Colonic mucosa (tissue), 4 donors: ENCODE measurements at places on chromosomes 13 and 19. TPM values are rescaled to one million over a fixed set of nuclear protein-coding genes. Genes with fewer than 3 reads are reported as not detected.

DCLK1 gene
- total RNA-seq = 5.0 TPM

CNFN gene
- 5.5 TPM for total RNA-seq

SULT2A1 gene
- total RNA-seq = 1.1 TPM

GRCh38 chr19:13153569-13154240 is 3.5 kb downstream of the IER2 start:
- H3K27ac ChIP-seq = peak overlapping the region; percentile 98
- DNase-seq = peak; percentile 42
- peak overlapping the region; percentile 79 for H3K4me3 ChIP-seq
- H3K4me1 ChIP-seq = peaks cover 12% of the 10 kb centered on the region
- H3K27me3 ChIP-seq = no peaks in the 10 kb centered on the region

GRCh38 chr13:60753641-60754040 is 356.6 kb downstream of the TDRD3 start:
- no peak overlapping the region for H3K4me3 ChIP-seq
- no peak for DNase-seq
- no peaks in the 10 kb centered on the region for H3K27me3 ChIP-seq
- no peaks in the 10 kb centered on the region for H3K36me3 ChIP-seq

DNA sequence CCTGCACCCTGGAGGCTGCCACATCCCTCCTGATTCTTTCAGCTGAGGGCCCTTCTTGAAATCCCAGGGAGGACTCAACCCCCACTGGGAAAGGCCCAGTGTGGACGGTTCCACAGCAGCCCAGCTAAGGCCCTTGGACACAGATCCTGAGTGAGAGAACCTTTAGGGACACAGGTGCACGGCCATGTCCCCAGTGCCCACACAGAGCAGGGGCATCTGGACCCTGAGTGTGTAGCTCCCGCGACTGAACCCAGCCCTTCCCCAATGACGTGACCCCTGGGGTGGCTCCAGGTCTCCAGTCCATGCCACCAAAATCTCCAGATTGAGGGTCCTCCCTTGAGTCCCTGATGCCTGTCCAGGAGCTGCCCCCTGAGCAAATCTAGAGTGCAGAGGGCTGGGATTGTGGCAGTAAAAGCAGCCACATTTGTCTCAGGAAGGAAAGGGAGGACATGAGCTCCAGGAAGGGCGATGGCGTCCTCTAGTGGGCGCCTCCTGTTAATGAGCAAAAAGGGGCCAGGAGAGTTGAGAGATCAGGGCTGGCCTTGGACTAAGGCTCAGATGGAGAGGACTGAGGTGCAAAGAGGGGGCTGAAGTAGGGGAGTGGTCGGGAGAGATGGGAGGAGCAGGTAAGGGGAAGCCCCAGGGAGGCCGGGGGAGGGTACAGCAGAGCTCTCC is 6.9 kb upstream of the CEACAM5 start:
- H3K27ac ChIP-seq = no peak overlapping the region
- DNase-seq = peak; percentile 65
- no peaks in the 10 kb centered on the region for H3K36me3 ChIP-seq
- peaks cover 7% of the 10 kb centered on the region for H3K4me1 ChIP-seq
